AG09309 (cell line): ENCODE measurements at places on chromosomes 13 and 19.

DNA sequence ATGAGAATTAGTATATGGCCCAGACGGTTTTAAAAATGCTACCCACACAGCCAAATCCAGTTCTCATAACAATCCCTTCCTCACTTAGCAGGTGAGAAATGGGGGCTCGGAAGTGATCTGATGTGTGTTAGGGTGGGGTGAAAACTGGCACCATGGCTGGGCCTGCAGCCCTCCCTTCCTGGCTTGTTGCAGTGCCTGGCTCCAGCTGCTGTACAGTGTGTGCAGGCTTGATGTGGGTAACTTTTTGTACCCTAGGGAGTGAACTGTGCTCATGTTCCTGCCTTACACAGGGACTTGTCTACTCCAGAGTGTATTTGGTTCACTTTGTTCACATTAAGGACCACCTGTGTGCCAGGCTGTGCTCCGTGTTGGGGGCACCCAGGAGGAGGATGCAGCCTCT lies 177.2 kb downstream of the LMO7 start:
- DNase-seq, result no peak

GRCh38 chr13:29593605-29594297 lies 1.7 kb downstream of the SLC7A1 start:
- no peak for DNase-seq

DNA sequence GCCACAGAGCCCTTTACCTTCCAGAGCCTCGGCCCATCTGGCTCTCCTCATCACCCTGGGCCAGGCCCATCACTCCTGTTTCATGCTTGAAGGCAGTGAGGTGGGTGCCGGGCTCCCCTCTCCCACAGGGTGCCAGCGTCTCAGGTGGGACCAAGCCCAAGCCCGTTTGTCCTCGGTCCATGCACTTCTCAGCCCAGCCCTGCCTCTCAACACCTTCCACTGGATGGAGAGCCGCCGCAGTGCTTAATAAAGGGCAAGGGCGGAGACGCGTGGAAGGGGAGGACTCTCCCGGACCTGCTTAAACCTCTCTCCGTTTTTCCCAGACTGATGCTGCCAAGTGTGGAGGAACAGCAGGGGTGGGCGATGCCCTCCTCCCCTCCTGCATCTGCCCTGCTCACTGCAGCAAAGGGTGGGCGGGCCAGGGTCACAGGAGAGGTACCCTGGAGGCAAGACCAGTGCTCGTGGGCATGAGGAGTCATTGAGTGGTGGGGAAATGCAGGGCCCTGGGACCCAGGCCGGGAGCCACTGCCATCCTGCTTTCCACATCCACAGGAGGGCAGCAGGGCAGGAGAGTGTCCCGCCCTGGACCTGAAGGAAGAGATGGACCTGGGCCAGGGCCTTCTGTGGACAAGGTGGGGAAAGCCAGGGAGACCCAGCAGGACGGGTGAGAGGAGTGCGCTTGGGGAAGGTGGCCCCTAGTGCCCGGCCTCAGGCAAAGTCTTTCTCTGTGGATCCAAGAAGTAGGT lies 9.7 kb upstream of the ATP11A start:
- no peak for DNase-seq

DNA sequence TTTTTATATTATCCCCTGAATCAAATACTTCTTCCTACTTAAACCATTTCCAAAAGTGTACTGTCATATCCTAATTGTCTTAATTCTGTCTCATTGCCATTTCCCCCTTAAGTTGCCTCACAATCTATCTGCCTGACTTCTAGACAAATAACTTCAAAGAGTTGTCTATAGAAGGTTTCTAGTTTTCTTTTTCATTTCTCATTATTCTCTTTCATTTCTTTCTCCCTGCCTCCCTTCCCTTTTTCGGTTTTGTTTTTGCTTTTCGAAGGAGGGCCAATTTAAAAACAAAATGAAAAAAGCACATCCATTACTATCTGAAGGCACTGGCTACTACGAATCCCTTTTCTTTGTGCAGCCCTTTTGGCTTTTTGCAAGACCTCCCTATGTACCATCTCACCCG lies 367.2 kb downstream of the DNAJC15 start:
- DNase-seq, result no peak

GRCh38 chr13:111047326-111047725 lies 67.8 kb upstream of the ARHGEF7 start:
- no peak for DNase-seq

DNA sequence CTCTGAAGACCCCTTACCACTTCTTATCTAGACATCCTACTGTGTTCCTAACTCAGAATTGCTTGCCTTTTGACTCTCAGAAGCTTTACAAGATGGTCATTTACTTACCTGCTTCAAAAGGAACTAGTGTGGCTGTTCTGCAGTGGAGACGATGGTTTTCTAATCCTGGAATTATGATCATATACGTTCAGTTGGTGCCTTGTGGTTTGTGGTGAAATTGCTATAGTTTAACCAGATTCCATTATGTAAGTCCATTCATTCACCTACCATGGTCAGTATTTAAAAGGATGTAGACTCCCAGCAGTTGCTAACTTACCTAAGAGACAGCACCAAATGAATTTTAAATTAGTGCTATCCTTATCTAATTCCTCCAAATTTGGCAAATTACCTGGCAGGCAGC lies 210.9 kb downstream of the SHISA2 start:
- no peak for DNase-seq

DNA sequence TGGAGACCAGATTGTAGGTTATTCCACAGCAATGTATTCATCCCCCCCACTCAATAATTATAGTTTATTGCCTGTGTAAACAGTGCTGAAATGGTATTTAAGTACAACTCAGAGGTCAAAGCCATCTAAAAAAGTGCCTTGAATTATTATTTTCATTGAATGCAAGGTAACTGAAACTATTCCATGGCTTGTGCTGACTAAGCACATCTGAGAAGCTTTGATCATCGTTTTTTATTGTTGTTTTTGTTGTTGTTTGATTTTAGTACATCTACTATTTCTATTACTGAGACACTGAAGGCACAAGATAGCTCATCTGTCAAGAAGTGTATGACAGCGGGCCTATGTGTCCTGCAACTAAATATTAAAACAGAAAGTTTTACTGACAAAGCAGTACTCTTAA lies 308.0 kb downstream of the OXGR1 start:
- no peak for DNase-seq

- DNase-seq, result no peak
Measured at GRCh38 chr19:2014131-2014571, 1.4 kb downstream of the BTBD2 start.

GRCh38 chr13:77222909-77223308 lies 104.0 kb downstream of the MYCBP2 start:
- DNase-seq, result no peak

DNA sequence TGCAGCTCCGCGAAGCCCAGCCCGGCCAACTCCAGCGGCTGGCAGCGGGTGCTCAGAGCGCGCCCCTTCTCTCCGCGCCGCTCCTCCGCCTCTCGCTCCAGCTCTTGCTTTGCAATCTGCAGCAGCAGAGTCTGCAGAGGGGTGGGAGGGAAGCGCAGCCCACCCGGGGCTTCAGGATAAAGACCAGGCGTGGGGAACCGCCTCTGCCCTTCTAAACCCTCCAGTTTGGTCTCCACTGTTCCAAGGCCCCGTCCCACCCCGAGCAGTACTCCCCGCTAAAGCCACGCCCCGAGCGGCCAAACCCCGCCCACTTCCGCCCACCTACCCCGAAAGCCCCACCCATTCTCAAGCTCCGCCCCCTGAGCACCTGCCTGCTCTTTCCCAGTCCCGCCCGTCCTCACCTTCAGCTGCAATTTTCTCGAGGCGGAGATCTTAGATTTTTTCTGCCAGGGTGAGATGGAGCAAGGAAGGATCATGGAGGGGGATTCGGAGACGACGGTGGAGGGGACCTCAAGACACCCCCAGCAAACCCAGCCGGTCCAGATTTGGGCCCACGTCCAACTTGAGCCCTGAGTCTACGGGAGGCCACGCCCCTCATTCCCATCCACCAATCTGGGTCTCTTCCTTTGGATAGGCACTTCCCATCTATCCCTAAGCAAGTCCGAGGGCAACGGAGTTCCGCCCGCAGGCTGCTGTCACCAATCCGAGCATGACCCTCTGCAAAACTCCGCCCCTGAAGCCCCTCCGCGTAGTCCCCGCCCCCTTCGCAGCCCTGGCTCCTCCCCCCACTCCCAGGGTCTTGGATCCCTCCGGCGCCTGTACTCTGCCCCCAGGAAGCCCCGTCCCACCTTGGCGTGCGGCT lies 1.1 kb downstream of the TNNI3 start:
- DNase-seq, result no peak

DNA sequence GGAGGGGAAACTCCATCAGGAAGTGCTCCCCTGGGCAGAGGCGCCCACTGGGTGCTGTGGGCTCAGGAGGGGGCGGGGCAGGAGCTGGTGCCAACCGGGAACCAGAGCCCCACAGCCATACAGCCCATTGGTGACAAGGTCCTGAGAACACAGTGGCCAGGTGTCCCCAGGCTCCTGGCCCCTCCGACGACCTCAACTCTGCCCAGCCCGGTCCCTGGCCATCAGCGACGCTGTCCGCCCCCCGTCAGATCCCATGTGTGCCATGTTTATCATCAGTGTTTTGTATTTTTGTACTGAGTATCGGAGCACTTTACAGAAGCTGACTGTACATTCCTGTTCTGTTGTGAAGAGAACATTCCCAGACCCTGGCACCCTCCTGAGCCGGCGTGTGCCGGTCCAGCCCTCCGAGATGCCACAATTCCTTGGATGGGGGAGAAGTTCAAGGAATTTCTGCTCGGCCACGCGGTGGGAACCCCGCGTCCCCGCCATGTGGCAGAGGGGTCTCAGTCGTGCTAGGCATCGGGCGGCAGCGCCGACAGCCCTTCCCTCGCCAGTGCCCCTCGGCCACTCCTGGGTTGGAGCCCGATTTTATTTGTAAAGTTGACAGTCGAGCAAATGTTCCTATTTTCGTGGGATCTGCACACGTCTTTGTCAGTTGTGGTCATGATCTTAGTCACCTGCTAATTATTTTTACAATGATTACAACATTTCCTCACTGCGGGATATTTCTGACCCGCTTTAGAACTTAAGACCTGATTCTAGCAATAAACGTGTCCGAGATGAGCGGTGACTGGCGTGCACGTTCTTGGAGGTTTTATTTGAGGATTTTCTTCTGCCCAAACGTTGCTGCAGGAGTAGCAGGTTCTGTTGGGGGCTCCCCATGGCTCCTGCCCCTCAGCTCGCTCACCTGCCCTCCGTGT lies 16.9 kb downstream of the PEX11G start:
- DNase-seq, result peak; percentile 7

- peak; percentile 40 for DNase-seq
Measured at GRCh38 chr19:14476673-14477401, 1.7 kb upstream of the PTGER1 start.
